Activated CD4-positive, alpha-beta T cell treated with anti-CD3 and anti-CD28 coated beads, Interleukin-2, amount 50 U/mL, for 4 hours (primary cell): ENCODE measurements at places on chromosomes 3 and 15.
A peak's percentile ranks its signal among the peaks of the same experiment; 100 is the strongest.

GRCh38 chr3:148955544-148956346, 35.6 kb upstream of the GYG1 start:
- peak; percentile 4 for DNase-seq

DNA sequence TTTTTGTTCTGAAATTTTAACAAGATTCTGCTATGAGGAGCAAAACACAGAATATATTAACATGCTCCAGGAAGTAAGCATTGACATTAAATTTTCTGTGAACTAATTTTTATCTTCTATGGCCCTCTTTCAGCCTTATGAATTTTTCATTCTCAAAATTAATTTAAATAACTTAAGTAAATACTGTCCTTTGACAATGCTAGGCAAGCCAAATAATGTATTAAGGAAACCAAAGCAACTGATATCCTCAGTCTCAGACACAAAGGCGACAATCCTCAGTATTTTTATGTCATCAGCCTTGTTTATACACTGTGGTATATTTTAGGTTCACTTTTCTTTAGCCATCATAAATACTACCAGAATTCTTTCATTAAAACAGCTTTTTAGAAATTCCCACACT, 159.8 kb downstream of the CGGBP1 start:
- no peak for DNase-seq

- no peak for DNase-seq
Observed at GRCh38 chr15:44038755-44039191, 156.3 kb downstream of the FRMD5 start.

- no peak for DNase-seq
Observed at GRCh38 chr3:146839727-146840375, 234.7 kb upstream of the PLSCR5 start.

- DNase-seq: no peak
Observed at GRCh38 chr3:178259703-178260102, 276.5 kb upstream of the KCNMB2 start.

DNA sequence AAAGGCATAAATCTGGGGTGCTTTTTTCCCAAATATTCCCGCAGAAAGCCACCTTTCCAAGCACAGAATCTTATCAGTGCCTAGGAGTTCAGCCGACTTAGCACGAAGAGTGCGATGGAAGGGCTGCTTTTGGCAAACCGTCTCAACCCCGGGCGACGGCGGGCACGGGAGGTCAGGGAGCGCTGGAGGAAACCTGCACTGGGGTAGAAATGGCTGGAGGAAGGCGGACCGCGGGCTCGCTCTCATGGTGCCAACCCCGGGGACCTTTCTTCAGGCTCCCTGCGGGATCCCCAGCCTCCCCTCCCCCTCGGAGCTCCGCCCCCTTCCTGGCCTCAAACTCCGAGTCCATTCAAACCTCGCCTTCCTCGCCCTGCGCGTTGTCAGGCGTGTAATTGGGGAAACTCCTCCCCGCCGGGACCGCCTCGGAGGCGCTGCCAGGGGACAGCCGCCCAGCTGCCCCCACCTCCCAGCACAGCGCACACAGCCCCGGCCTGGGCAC, at the start of gene GABRG3:
GABRG3 (plus strand) TSS at position 470 of the 499 bp plus-strand sequence.
- no peak for DNase-seq

DNA sequence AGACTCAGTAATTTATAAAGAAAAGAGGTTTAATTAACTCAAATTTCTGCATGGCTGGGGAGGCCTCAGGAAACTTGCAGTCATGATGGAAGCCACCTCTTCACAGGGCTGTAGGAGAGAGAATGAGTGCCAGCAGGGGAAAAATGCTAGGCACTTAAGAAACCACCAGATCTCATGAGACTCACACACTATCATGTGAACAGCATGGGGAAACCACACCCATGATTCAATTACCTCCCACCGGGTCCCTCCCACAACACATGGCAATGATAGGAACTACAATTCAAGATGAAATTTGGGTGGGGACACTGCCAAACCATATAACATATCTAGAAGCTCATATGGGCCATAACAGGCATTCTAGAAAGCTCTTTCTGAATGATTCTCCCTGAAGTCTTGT, 190.3 kb downstream of the WNT5A start:
- no peak for DNase-seq

- no peak for DNase-seq
Observed at GRCh38 chr3:29183346-29184087, 97.4 kb upstream of the RBMS3 start.

DNA sequence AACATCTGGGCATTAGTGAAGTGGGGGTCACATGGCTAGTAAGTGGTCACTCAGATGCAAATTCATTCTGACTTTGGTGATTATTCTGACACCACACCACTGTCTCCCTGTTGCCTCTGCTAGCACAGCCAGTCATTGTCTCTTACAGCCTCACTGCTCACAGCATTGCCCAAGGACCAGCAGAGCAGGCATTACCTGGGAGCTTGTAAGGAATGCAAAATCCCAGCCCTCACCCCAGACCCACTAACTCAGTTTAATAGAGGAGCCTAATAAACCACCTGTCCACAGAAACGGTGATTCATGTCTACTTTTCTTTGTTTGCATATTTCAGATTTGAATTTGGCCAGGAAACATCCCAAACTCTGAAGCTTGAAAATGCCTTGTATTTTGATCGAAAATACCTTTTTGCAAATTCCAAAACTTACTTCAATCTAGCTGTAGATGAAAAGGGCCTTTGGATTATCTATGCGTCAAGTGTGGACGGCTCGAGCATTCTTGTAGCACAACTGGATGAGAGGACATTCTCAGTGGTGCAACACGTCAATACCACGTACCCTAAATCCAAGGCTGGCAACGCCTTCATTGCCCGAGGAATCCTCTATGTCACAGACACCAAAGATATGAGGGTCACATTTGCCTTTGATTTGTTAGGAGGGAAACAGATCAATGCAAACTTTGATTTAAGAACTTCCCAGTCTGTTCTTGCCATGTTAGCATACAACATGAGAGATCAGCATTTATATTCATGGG, 62.7 kb downstream of the GLDN start:
- no peak for DNase-seq

DNA sequence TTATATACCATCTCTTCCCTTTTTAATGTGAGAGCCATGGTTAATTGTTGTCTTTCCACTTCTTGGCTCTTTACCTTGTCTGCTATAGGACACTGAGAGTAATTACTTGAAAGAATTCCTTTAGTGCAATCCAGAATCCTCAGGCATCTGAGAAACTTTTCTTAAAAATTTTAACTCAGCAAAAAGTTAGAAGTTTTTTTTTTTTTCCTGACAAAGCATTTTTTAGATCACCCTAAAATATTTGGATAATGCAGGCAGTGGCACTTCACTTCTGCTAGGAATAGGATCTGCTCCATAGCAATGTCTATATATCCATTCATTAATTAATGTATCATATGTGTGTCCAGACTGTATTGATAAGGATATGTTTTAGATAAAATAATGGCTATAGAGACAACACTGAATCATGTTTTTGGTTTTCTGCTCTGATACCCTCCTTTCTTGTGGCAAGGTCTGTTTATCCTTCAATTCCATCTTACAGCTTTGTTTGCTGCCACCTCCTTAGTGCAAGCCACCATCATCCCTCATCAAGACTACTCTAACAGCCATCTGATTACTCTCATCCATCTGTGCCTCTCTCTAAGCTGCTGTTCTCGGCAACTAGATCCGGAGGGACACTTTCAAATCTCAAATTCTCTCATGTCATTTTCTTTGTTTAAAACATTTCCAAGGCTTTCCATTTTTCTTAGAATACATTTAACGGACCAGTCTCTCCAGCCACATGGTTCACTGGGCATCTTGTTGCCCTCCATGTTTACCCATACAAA, 563.5 kb downstream of the EDEM1 start:
- no peak for DNase-seq

- no peak for DNase-seq
Observed at GRCh38 chr15:89487791-89488190, 8.6 kb downstream of the RHCG start.

DNA sequence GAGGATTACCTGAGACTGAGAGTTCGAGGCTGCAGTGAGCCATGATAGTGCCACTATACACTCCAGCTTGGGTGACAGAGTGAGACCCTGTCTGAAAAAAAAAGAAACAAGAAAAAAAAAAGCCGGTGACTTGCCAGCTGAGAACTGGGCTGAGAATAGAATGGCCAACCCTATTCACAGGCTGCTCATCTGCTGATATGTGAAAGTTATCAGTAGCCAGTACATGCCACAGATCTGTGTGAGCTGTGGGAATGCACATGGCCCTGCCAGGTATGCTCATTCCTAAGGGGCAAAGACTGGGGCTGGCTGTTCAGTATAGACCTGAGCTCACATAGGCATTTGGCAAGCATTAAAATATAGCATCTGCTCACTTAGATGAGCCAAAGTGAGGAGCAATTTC, 30.9 kb downstream of the IL20RB start:
- no peak for DNase-seq

DNA sequence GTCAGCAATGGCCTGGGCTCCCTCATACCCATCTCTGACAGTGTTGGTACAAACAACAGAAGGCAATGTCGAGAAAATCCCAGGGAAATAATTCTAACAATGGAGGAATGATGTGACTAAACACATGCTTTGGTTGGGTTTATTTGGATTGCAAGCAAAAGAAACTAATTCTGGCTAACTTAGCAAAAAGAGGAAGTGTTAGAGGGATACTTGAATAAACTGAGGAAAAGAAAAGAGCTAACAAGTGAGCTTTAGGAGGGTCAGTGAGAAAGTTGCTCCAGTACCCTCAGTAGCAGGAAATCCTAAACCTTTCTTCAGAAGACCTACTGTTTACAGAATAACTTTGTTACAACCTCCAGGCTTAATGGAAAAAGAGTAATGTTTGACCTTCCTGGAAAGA, 264.6 kb upstream of the WNT5A start:
- no peak for DNase-seq

GRCh38 chr3:47359323-47359722, 21.5 kb upstream of the PTPN23 start:
- no peak for DNase-seq

DNA sequence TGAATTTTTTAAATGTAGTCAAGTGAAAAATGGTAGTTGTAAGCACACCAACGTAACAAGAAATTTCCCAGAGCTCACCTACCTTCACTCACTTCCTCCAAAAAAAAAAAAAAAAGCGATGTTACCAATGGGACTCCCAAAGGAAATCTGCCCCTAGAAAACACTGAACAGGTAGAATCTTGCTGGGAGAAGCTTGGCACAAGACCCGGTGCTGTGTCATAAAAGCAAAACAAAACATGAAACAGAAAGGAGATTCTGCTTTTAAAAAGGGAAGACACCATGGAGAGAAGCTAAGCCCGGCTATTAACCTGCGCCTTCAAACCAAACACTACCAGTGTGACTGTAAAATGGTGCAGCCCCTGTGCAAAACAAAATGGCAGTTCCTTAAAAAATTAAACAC, 40.5 kb downstream of the PGPEP1L start:
- DNase-seq: no peak

DNA sequence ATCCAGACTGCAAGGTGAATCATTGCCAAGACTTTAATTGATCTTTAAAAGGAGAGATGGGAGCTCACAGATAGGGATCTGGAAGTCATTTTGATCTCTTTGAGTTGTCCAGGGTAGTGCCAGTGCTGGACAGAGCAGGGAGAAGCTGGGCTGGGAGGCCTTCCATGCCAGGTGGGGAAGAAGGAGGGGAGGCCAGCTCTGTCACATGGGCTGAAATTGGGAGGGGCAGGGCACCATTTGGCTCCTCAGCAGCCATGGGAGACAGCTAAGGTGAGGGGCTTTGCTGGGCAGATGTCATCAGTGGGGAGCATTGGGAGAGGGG, 23.4 kb downstream of the SMAD6 start:
- no peak for DNase-seq

GRCh38 chr15:92418864-92419263, 25.2 kb downstream of the ST8SIA2 start:
- no peak for DNase-seq

DNA sequence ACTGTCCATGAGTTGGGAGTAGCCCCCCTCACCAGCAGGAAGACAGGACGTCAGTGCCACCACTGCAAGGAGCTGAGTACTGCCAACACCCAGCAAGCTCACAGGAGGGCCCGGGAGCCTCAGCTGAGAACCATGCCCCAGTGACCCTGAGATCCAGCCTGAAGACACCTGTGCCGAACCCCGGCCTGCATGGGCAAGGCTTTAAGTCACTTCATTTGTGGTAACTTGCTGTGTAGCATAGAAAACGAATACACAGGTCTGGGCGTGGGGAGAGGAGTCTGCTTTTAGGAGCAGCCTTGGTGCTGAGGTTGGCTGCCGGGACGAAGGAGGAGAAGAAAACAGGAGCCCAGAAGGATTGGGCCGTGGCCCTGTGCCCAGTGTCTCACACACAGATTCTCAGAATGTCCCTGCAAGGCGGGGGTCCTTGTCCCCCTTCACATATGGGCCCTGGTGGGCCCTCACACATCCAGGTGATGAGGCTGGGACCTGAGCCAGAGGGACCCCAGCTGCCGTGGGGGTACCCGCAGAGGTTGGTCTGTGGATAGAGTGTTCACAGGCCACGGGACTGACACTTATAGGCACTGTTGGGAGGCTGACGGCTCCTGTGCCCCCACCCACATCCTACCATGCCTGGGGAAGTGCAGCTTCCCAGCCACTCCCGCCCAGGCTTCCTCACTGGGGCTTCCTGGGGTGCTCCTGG, 85.3 kb downstream of the PLXNA1 start:
- no peak for DNase-seq

DNA sequence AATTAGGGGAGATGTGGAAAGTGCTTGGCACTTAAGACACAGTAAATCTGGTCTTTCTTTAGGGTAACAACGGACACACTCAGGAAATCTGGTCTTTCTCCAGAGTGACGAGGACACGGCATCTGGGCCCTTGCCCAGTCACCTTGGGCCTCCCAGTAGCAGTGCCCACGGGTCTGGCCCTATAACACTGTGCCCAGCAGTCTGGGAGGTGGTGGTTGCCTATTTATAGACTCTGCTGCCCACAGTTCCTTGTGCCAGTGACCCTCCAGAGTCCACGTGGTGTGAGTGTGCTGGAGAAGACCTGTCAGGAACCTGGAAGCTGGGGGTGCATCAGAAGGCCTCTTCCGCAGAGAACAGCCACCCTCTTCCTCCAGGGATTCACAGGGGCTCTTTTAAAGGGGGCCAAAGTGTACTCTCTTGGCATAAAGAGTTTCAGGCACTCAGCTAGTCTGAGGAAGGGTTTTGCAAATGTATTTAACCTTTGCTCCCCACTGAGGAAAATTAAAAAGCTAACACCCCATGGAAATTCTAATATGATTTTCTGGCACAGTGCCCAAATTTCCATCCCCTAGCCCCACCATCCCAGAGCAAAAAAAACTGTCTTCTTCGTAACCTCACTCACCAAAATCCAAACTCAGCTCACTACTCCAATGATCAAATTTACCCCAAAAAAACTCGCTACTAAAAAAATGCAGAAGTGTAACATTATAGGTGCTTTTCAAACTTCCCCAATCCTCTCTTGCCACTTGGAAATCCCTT, 15.4 kb downstream of the WNT5A start:
- DNase-seq: no peak
